Activated CD4-positive, alpha-beta T cell treated with anti-CD3 and anti-CD28 coated beads for 4 hours (primary cell): ENCODE measurements at places on chromosomes 4 and X.

GRCh38 chr4:185868983-185869382 lies 57.0 kb upstream of the SORBS2 start:
- DNase-seq, result no peak

DNA sequence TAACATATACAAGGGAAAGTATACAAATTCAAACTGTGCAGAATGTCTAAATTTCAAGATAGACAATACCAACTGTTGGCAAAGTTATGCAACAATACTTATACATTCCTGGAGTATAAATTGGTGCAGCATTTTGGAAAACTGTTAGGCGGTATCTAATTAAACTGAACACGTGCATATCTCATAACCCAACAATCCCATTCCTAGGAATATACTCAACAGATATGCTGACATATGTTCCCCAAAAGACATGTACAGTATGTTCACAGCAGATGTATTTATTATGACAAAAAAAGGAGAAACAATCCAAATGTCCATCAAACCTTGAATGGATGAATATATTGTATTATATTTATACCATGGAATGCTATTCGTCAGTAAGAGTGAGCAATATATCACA lies 16.4 kb upstream of the FAM9B start:
- no peak for DNase-seq

DNA sequence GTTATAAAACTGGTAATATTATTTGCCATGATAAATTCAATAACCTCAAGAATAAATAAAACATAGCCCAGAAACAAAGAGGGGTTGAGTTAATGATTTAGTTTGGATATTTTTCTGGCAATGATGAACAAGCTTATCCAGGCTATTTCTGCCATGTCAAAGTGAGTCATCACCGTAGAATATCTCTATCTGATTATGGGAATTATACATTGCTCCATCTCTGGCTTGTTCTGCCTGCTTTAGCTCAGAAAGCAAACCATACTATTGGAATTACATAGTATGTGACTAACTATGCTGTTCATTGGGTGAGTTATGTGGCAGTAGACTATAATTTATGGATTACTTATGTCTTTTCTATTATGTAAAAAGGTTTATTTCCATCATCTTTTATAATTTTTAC lies 680.1 kb upstream of the AADAT start:
- no peak for DNase-seq

DNA sequence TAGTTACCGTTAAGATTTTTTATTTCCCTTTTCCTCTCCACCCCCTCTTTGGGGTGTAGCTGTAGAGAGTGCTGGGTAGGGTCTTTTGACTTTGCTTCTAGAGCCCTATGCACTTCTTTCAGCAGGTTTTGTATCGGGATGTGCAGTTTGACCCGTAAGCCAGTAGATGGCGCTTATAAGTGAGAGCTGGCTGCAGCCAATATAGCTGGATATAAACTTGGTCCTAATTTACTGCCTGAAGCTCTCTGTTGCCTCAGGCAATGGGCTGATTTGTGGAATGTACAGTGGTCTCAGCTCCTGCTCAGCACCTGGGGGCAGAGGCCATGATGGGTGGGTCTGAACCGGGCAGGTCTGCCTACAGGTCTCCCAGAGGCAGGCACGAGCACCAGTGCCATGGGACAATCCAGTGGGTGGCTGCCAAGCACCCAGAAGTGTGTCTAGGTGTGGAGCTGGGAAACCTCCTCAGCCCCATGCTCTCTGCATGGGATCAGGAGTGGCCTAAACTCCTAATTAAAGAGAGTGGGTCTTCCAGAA lies 146.5 kb downstream of the SPANXN1 start:
- no peak for DNase-seq

DNA sequence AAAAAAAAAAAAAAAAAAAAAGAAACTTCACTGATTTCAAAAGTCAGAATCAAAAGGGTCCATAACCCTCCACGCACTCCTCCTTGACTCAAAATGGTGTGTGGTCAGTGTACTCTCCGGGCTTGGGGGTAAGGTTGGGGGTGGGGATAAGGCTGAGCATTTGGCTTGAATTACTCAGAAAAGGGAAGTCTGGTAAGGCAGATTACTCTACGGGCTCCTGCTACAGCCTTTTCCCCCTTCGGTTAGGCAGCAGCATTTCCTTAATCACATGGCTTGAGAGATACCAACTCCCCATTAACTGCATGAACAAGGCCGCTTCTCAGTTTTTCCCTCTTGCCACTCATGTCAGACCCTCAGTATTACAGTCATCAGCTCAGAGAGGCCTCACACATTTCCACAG lies 135.4 kb upstream of the DUSP21 start:
- no peak for DNase-seq

- DNase-seq, result no peak
Observed at GRCh38 chrX:8748855-8749254, 16.9 kb upstream of the ANOS1 start.

DNA sequence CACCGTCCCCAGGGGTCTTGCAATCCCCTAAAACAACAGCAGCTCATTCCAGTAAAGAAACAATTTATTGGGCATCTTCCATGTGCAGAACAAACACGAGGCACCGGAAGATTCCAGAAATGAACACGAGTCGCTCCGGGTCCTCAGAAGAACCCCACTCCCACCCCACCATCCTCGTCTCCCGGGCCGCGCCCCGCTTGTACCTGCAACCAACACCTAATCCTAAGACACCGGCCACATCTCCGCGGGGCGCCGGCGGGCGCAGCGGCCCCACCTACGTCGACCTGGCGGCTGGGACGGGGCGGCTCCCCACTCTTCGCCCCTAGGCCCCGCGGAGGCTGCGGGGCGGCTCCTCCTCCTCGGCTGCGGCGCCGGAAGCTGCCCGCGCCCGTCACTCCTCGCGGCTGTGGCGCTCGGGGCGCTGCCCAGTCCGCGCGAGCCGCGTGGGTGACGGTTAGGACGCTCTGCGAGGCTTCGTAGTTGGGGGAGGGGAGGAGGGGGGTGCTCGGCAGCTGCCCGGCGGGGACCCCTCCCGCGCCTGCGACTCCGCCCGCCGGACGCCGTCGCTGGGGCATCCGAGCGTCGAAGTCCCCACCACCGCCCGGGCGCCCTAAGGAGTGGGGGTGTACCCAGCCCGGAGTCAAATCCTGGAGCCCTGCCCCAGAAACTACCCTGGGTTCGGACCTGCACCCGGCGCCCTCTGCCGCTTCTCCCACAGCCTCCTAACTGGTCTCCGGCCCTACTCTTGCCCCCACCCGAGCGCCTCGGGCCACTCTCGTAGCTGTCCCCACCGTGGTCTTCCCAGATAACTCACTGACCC lies at the start of gene CCDC158:
CCDC158 (minus strand) TSS at position 380 of the 820 bp plus-strand sequence. CDS start 17,934 bp downstream, outside the sequence.
- DNase-seq, result no peak

DNA sequence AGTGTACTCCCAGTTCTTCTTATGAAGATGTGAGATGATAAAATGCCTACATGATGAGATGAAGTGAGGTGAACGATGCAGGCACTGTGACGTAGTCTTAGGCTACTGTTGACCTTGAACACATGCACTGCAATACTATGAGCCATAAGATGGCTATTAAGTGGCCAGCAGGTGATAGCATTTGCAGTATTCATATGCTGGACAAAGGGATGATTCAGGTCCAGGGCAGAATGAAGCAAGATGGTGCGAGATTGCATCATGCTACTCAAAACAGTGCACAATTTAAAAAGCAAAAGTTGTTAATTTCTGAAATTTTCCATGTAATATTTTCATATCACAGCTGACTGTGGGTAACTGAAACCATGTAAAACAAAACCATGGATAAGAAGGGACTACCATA lies 781.4 kb downstream of the PCDH18 start:
- DNase-seq, result no peak

GRCh38 chrX:83521905-83522304 lies 13.8 kb downstream of the POU3F4 start:
- no peak for DNase-seq

GRCh38 chr4:35982318-35982717 lies 262.0 kb downstream of the ARAP2 start:
- no peak for DNase-seq

DNA sequence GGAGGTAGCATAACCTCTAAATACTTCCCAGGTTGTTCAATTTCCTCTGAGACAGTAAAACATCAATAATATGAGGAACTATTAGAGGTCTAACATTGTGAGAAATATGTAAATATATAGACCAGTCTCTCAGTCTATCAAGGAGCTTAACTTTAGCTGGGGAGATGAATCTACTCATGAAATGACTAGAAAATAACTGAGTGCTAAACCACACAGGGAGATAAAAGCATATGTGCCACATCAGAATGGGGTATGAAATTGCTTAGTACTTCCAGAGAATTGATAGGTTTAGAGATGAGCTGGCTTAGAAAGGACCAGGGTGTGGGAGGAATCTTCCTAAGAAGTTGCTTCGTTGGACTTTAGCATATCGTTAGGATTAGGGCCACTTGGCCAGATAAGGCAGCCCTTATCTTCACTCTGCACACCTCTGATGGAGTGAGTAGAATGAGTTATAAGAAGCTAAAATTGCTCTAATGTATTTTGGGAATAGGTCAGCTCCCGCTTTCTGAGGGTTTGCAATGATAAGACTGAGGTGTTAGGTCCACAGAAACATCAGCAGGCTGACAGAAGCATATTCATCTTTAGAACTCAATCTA lies 299.2 kb downstream of the UNC5C start:
- no peak for DNase-seq

GRCh38 chrX:81257817-81258216 lies 55.9 kb downstream of the SH3BGRL start:
- DNase-seq, result no peak

- DNase-seq, result no peak
Observed at GRCh38 chr4:142550965-142551364, 295.1 kb downstream of the INPP4B start.

DNA sequence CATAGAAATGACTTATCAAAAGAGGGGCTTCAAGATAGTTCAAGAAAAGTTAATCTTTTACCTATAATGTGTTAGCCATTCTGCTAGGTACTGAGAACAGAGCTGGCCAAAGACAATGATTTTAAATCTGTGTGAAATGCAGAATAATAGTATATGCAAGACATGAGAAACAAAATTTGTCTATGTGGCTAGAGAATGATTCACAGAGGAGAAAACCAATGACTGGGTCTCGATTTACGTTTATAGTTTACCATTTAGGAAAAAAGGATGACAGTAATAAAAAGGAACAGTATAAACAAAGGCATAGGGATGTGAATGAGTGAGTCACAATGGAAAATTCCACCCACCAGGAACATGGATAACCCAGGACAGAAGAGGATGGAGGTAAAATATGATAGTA lies 31.9 kb downstream of the NPFFR2 start:
- no peak for DNase-seq

DNA sequence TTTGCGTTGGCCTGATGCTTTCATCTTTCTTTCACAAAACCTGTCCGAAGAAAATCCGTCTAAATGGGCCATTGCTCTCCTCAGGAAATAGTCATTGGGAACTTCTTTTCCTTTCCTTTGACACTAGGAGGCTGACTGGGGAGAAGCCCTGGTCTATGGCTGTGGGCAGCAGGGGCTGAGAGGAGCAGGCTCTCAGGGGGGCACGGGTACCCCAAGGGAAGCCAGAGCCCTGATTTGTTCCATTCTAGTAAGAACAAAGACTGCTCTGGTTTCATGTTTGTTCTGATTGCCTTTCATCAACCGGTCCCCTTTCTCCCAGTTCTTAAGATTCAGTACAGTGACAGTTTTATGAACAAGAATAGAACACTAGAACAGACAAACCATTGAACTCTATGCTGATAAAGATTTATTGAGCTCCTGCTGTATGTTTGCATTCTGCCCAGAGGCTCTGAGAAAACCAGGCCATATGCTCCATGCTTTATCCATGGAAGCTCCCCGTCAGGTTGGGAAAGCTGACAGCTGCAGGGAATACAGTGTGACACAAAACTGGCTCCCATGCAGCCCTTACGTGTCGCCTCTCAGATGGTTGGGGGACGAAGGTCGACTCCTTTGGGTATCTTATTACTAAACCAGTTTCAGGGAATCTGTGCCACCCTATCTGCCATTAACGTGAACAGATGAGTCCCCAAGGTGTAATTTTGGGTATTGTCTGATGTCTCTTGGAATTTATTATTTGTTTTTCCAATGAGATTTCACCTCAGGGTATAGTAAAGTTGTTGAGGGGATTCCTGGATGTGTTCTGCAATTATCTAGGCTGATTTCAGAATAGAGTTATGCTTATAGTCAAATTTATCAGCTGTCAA lies 72.4 kb upstream of the MSANTD1 start:
- no peak for DNase-seq

DNA sequence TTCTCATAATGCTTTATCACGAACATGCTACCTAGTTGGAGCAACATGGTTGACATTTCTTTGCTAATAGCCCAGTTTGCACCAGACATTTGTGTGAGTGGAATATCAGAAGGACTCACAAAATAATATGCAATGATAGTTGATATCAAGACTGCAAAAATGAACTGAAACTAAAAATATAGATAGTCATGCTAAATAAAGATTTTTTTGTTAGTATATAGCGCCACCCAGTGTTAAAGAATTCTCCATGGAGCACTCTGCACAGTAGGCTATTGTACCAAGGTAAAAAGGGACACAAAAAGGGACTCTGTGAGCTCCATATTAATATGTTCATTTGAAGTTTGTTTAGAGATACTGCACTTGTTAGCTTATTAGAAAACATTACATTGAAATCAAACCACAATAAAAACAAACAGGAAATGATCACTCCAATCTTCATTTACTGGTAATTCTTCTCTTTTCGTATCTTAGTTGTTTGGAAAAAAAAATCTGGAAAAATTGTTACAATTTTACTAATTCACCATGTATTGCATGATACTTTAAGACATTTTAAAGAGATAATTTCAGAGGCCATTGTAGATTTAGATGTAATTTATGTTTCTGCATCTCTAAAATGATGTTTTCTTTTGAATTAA lies 1509.6 kb downstream of the ADGRL3 start:
- no peak for DNase-seq

DNA sequence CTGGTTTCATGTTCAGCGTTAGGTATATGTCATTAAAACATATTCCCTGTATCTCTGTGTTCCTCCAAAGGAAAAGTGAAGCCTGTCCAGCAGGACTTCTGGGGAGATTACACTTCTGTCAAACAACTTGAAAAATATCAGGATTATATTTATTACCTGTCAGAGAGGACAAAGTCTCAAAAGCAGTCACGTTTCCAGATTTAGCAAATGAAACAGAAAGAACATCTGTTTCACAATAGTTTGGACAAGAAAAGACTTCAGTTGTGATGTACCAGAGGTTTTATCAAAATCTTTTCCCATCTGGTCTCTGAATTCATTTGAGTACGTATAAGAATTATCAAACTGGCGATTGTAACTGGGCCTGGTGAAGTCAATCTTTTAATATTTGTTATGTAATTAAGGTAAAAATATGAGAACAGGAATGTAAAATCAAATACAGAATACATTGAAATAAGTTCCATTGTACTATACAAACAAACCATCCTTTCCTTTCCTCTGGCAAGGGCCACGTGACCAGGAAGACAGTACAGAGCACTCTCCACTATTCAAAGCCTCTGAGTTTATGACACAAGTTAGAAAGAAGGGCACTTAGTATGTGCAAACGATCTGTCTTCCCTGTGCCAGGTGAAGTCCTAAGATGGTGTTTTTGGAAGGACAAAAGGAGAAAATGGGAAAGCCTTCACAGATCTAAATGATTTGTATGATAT lies 3.2 kb downstream of the CASP3 start:
- no peak for DNase-seq

DNA sequence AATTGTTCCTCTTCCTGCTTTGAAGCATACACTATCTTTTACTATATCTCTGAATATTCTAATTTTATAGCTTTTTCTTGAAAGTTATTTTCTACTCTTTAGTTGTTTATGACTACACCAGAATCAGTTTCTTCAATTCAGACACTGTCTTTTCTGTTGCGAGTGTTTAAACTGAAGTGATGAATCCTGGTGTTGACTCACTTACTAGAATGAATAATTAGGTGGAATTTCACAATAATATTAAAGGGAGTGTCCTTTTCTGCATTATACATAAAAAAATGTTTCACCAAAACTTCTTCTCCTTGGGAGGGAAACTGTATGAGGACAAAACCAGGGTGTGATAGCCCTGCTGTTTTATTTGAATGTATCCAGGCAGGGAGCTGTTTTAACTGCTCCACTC lies 1383.1 kb downstream of the C4orf33 start:
- DNase-seq, result no peak
